Fibroblast of the aortic adventitia (primary cell): ENCODE measurements at places on chromosomes 2 and 18.

- DNase-seq: no peak
These were observed 121.0 kb downstream of the SPOPL start for GRCh38 chr2:138622613-138623012.

DNA sequence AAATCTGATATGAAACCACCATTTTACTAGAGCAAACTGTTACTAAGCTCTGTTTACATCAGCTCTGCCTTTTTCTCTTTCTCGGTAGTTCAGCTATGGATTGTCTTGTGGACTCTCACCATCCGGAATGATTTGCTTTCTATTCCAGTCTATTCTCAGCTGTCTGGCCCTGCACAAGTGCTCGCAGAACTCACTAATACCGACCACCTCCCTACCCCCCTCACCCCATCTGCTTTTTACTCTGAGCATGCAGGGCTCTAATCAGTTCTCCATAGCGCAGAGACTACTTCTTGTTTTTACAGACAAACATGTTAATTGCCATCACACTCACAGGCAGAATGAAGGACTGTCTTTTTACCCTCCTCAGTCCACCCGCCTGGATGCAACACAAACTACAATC, 180.7 kb upstream of the POU3F3 start:
- DNase-seq: no peak

DNA sequence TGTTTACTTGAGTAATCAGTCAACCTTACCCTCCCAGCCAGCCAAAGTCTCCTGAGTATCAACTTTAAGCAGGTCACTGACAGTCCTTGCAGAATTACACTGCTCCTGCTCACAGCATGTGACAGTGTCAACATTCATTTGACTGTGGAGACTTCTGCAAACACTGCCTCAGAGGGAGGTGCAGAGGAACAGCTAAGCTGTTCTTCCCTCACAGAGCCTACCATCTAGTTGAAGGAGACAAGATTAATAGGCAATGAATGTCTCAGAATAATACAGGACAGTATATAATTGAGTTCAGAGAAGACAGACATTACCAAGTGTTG, 11.9 kb downstream of the SLC14A2 start:
- no peak for DNase-seq

GRCh38 chr2:233418761-233419546, 64.7 kb downstream of the DGKD start:
- DNase-seq: no peak

GRCh38 chr2:43840965-43841364, 2.2 kb downstream of the ABCG8 start:
- no peak for DNase-seq
